H4 (cell line): ENCODE measurements at places on chromosomes 1 and 21. TPM values are rescaled to one million over a fixed set of nuclear protein-coding genes. Genes with fewer than 3 reads are reported as not detected.

The HRNR gene
- not detected in 2 replicates for total RNA-seq

The RNF115 gene
- total RNA-seq, result 6.3 and 6.6 TPM in 2 replicates

The COL11A1 gene
- 0.47 and 12.0 TPM in 2 replicates for total RNA-seq

The FYB2 gene
- total RNA-seq, result not detected in 2 replicates

The SPRR4 gene
- not detected in 2 replicates for total RNA-seq

The SAMD11 gene
- 39.7 and 116 TPM in 2 replicates for total RNA-seq

The CLDN14 gene
- not detected in 2 replicates for total RNA-seq

The RGSL1 gene
- not detected in 2 replicates for total RNA-seq

The SRSF10 gene
- 80.0 and 83.4 TPM in 2 replicates for total RNA-seq

The BEND5 gene
- 0.16 and 1.6 TPM in 2 replicates for total RNA-seq

The ACP6 gene
- total RNA-seq, result 7.3 and 10.9 TPM in 2 replicates

The SLC30A2 gene
- total RNA-seq, result not detected in 2 replicates

The TNFSF18 gene
- 0.29 and 0.79 TPM in 2 replicates for total RNA-seq

The APOBEC4 gene
- not detected in 2 replicates for total RNA-seq

The KRTAP10-5 gene
- not detected in 2 replicates for total RNA-seq

The PGLYRP3 gene
- total RNA-seq, result not detected in 2 replicates

The CD34 gene
- 0.06 TPM in 1 of 2 replicates, not detected in the other for total RNA-seq

The GUK1 gene
- total RNA-seq, result 185 and 196 TPM in 2 replicates

The C8B gene
- not detected in 2 replicates for total RNA-seq

The ZBTB37 gene
- total RNA-seq, result 2.0 and 2.3 TPM in 2 replicates
